Renal cortical epithelial cell (primary cell): ENCODE measurements at places on chromosomes 11 and 22. TPM values are rescaled to one million over a fixed set of nuclear protein-coding genes. Genes with fewer than 3 reads are reported as not detected.

- no peak for DNase-seq
Measured at GRCh38 chr11:95305705-95306104, 74.7 kb upstream of the SESN3 start.

DNA sequence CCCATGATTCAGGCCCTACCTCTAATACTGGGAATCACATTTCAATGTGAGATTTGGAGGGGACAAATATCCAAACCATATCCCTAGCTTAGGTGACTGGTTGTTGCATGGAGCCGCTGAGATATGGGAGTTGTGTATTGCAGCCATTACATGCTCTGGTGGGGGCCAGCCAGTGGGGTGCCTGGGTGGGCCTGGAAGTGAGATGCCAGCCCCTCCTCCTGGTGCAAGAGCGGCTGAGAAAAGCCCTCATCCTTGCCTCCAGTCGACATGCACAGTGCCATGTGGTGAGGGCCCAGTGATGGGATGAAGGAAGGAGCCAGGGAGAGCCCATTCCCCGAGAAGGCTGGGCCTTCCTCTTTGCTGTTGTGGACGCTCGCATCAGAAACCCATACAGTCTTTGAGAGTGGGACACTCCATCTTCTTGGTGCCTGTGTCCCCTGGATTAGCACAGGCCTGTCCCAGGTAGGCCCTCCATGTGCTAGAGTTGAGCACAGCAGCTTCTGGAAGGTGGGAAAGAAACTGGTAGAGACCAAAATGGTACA lies 1043.0 kb downstream of the TBC1D22A start:
- no peak for DNase-seq

GRCh38 chr11:65446446-65447277 lies 24.1 kb downstream of the NEAT1 start:
- peak; percentile 57 for DNase-seq

GRCh38 chr11:34827228-34827627 lies 89.0 kb downstream of the APIP start:
- peak; percentile 9 for DNase-seq

DNA sequence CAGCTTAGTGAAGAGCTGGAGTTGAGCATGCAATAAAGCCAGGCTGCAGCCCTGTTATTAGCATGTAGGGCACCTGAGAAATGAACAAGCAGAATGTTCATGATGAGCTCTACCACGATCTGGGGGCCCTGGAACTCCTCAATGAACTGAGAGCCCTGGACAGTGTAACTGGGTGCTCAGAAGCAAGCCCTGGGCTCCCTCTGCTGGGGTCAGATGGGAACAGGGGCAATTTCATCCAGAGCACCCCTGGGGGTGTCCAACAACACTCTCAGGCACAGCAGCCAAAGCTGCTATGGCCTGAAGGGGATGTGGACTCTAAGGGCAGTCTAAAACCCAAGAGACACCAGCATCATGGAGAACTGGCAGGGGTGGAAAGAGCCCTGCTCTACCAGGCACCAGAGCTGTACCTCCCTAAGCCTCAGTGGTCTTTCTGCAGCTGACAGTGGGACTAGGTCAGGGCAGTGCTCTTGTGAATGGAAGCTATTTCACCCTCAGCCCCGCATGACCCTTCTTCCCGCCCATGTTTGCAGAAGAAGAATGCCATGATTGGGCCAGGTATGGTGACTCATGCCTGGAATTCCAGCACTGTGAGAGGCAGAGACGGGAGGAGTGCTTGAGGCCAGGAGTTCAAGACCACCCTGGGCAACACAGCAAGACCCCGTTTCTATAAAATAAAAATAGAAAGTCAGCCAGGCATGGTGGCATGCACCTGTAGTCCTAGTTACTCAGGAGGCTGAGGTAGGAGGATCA lies 28.9 kb downstream of the THOC5 start:
- peak; percentile 29 for DNase-seq

DNA sequence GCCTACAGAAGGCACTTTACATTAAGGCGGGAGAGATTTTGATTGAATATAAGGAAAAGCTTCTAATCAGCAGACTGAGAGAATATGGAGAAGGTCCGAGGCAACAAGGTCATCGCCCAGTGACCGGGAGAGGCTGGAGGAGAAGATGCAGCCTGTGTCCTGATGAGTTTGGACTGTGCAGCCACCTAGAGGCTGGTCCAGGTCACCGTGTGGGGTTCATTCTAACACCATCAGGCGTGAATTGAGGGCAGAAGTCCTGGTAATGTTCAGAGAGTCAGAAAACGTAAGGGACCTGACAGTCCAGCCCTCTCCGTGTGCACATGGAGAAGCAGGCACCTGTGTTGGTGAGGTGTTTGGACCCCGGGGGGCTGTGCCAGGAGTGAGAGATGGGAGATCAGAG lies 102.7 kb downstream of the FEZ1 start:
- no peak for DNase-seq

- DNase-seq: no peak
Measured at GRCh38 chr11:64611869-64612646, 21.0 kb downstream of the SLC22A12 start.

Gene NAA40
- total RNA-seq: 7.1 and 25.8 TPM in 2 replicates

Gene OMP
- 0.50 TPM in 1 of 2 replicates, not detected in the other for total RNA-seq

Gene GPR83
- total RNA-seq: under 0.01 TPM in 1 of 2 replicates, not detected in the other

Gene ZNF408
- total RNA-seq: 4.3 and 7.8 TPM in 2 replicates

Gene CRYBB3
- total RNA-seq: not detected in 2 replicates

Gene SCUBE1
- 0.10 TPM in 1 of 2 replicates, not detected in the other for total RNA-seq

Gene TRMT112
- total RNA-seq: 96.8 and 278 TPM in 2 replicates

Gene MAPK8IP2
- 0.30 and 0.52 TPM in 2 replicates for total RNA-seq
